ENCODE measurements at places on chromosomes 5 and 9. TPM values are rescaled to one million over a fixed set of nuclear protein-coding genes. Genes with fewer than 3 reads are reported as not detected.

Gene BTNL8
- not detected for total RNA-seq

Gene ECSCR
- 0.58 TPM for total RNA-seq

Gene USP20
- 108 TPM for total RNA-seq

Gene ACTL7B
- total RNA-seq = 0.10 TPM

Gene SLC6A18
- total RNA-seq = 0.10 TPM

Gene GFPT2
- total RNA-seq = not detected
